ENCODE measurements at places on chromosomes 12 and 14.

DNA sequence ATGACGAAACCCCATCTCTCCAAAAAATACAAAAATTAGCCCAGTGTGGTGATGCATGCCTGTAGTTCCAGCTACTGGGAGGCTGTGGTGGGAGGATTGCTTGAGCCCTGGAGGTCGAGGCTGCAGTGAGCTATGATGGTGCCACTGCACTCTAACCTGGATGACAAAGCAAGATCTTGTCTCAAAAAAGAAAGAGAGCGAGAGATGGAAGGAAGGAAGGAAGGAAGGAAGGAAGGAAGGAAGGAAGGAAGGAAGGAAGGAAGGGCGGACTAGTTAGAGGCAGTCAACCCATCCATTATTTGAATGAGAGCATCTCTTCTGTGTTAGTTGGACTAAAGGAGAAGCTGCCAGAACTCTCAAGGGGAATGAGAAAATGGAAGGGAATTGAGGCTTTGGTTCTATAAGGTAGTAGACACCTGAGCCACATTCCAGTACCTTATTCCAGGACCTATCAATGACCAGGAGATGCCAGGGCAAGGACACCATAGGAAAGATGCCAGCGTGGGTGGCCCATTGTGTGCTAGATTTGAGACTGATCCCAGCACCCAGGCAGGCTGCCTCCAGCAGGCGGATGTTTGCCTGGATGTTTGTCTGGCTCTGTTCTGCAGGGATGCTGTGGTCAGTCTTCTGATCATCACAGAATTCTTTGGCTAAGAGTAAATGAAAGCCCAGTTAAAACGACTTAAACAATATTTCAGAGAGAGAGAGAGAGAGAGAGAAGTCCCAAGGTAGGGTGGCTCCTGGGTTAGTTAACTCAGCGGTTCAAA lies 11.5 kb upstream of the P2RX7 start:
- no peak for DNase-seq

- no peak for DNase-seq
These were observed 18.9 kb downstream of the ADGRD1 start for GRCh38 chr12:130972586-130972950.

DNA sequence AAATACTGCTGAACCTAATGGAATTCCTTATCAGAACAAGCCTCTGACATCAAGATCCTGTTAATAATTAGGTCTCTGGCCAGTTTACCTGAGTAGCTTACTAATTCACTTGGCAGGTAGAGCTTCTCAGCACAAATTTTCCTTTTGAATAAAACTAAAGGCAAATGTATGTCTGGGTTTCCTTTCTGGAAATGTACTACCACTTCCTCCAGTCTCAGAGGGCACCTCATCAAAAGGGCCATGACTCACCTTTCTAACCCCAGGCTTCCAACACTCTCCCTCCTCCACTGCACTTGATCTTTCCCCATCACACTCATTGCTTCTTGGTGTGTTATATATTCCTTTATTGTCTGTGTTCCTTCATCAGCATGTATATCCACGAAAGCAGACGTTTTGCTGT lies 90.5 kb downstream of the SLC2A13 start:
- DNase-seq: no peak

- DNase-seq: peak; percentile 60
These were observed 22.5 kb downstream of the MRPS35 start for GRCh38 chr12:27733052-27733656.

DNA sequence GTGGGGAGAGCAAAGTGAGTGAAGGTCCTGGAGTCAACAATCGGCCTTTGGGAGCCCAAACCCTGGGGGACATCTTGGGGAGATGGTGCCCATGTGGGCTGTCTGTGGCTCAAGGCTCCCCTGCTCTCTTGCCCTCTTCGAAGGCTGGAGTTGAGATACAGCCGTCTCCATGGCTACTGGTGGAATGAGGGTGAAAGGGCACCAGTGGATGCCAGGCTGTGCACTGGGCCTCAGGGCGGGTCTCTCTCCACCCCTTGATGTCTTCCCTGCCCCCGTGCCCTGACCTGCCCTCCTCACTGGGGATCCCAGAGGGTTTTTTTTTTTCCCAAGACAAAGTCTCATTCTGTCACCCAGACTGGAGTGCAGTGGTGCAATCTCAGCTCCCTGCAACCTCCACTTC lies 2.0 kb upstream of the ANKRD9 start:
- DNase-seq: no peak

DNA sequence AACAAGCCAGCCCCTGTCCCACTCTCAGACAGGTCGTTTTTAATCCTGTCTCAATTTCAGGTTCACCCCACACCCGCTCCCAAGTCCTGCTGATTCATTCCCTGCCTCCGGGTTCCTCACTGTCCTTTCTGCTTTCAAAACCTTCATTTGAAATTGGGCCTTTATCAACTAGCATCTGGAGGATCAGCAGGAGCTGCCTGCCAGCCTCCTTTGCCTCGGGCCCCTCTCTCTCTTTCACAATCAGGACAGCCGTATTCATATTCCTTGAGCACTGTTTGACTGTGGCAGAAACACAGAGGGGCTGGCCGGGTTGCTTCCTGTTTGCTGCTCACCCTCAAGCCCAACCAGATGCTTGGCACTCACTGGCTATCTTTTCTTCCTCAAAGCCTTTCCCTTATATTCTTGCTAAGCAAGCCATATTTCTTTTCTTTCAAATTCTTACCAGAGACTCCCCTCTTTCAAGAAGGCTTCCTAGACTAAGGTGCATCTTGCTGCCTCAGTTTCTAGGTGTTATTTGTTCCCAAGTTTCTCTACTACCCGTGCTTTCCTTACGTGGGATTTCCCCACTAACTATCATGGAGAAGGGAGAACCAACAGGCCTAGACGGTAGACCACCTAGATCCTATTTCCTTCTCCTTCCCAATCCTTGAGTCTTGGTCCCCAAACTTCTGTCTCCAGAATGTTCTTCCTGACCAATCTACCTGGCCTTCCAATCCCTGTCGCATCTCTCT lies 3.0 kb downstream of the GALNT6 start:
- DNase-seq: peak; percentile 53

GRCh38 chr14:56808383-56809269 lies 1.7 kb downstream of the OTX2 start:
- peak; percentile 44 for DNase-seq

DNA sequence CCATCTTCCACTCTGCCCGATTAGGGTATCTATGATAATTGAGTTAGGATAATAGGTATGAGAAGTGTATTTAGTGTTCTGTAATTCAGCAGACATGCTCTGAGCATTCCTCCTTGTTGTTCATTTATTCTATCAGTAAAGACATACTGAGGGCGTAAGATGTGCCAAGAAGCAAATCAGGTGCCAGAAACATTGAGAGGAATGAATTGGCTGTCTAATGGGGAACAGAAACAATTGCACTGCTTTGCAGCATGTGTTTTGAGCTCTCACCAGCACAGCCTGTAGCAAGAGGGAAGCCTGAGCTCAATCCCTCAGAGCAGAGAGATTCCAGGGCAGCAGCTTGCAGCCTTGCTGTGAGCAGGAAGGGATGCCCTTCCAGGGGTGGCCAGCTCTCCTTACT lies 589.3 kb downstream of the BCL11B start:
- peak; percentile 82 for DNase-seq

DNA sequence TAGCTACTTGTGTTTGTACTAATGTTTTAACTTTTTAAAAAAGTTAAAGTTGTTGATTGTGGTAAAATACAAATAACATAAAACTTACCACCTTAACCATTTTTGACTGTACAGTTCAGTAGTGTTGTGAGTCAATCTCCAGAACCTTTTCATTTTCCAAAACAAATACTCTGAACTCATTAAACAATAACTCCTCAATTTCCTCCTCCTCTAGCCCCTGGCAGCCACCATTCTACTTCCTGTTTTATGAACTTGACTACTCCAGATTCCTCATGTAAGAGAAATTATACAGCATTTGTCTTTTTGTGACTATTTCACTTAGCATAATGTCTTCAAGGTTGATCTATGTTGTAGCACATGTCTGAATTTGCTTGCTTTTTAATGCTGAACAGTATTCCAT lies 299.1 kb upstream of the AMIGO2 start:
- no peak for DNase-seq

GRCh38 chr12:67433385-67434175 lies 164.4 kb downstream of the CAND1 start:
- no peak for DNase-seq

- DNase-seq: no peak
These were observed 1.3 kb downstream of the GAPDH start for GRCh38 chr12:6535697-6535946.
